ENCODE measurements at places on chromosomes 2 and 18.

GRCh38 chr18:36757081-36757480 lies 71.7 kb downstream of the TPGS2 start:
- peak; percentile 13 for DNase-seq

DNA sequence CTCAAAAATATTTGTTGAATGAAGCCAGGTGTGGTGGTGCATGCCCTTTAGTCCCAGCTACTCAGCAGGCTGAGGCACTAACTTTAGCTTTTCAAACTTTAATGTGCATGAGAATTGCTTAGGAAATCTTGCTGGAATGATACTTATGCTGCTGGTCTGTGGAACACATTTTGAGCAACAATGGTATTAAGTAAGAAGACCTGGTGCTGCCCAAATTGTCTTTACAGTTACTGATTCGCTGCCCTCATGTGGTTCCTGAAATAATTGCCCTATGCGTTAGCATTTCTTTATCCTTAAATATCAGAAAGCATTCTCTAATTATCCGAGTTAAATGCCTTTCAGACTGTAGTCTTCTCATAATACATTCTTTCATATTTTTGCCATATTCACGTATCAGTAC lies 76.0 kb upstream of the SESTD1 start:
- DNase-seq: no peak

GRCh38 chr2:48391616-48392015 lies 138.3 kb upstream of the STON1 start:
- DNase-seq: no peak

GRCh38 chr2:217698691-217699090 lies 304.1 kb downstream of the TNS1 start:
- no peak for DNase-seq

DNA sequence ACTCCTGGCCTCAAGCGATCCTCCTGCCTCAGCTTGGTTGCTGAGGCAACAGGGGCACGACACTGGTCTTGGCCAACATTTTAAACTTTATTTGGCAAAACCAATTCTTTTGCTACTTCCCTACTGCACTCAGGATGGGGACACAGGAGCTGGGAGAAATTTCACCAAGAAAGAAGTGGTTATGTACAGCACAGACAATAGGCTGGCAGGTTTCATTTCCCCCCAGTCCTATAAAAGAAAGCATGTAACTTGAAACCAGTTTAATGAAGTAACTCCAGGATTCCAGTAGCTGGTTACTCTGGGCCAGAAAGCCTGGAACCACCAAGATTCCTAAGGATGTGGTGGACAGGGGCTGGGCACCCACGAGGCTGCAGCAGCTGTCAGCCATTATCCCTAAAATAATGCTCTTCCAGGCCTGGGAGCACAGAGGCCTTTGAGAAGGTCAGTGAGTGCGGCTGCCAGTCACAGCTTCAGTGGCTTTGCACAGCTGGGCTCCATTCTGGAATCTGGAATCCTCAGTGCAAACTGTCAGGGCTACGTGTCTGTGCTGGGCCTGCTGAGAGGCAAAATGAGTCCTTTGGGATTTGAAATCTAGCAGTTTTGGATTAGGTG lies 142.3 kb upstream of the ITGA6 start:
- no peak for DNase-seq

DNA sequence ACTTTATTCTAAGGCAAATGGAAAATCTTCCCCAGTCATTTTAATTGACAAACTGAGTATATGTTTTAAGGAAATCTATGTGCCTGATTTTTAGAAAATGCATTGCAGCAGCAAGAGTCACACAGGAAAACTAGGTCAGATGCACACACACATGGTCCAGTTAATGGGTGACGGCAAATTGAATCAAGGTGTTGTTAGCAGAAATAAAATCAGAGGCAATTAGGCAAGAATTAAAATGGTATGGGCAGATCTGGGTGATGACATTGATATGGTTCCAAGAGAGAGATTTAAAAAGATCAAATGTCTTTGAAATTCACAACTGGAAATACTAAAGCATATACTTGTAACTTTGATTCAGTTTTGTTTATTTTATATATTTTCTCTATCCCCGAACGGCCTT lies 174.2 kb upstream of the CDH19 start:
- no peak for DNase-seq

DNA sequence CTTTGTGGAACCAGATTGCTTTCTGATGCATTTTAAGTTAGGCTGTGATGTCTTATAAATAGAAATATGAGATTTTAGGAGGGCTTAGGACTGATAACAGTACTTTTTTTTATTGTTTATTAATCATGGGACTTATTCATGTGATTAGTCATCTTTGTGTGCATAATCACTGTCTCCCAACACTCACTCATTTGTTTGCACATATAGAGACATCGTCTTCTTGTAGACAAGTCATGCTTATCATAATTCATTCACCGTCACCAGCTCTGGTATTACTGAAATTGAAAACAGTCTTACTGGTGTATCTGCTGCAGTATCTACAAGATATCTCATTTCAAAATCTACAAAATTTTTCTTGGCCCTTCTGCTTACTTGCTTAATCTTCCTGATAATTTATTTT lies 45.8 kb downstream of the WDR7 start:
- DNase-seq: no peak

GRCh38 chr2:180747728-180748127 lies 232.7 kb upstream of the UBE2E3 start:
- no peak for DNase-seq

DNA sequence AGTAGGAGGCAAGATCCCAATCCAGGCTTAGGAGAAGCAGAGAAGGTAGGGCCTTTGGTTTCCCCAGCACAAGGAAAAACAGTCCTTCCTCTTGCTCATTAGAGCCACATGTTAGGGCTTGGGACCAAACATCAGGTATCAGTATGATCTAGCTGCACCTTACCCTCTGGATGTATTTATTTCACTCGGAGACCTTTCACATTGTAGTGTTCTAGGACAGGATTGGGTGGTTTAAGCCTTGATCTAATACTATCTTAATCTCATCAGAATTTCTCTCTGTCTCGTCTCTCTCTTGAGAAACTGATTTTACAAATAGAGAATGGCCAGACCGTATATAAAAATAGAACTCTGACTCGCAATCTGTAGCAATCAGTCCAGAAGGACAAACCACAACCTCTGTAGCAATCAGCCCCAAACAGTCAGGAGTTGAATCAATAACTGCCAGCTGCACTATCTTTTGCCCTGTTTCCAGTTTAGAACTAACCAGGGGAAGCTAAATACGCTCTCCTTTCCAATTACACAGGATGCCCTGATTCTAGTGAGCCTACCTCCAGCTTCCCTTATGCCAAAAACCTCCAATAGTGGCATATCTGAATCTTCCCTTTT lies 207.1 kb downstream of the TDRD15 start:
- no peak for DNase-seq

- DNase-seq: no peak
Observed at GRCh38 chr2:163213661-163214081, 375.1 kb upstream of the KCNH7 start.

DNA sequence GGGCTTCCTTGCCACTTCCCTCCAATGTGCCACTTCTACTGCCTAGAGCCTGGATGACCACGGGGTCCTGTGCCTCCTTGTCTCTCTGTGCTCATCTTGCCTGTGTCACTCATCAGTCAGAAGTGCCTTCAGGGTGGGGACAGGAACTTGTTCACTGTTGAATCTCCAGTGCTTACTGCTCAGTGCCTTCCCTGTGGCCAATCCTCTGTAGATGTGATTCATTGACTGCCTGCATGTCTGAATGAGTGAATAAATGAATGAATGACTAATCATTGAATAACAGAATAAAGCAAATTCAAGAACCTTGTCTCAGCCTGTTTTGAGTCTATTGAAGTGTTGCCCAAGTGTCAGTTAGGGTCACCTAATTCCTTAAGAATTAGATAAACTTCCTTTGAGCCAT lies 42.3 kb upstream of the FAM136A start:
- no peak for DNase-seq

DNA sequence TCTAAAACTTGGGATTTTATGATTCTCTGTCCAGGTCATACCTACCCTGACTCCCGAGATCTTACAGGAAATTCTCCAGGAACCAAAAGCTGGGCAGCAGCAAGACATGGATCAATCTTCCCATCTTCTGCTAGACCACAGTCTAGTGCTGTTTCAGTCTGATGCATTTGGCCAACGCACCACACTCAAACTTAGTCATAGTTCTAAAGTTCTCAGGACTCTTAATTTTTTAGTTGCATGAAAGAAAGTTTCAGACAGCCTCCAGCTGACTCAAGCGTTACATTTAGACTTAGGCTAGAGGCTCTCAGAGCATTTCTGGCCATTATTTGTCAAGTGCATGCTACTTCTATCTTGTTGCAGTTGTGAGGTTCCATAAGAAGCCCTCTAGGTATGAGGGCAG lies 230.1 kb upstream of the CCDC150 start:
- no peak for DNase-seq

GRCh38 chr2:134304394-134305108 lies 50.7 kb downstream of the MGAT5 start:
- DNase-seq: no peak

GRCh38 chr18:64183665-64184064 lies 34.8 kb upstream of the LINC00305 start:
- DNase-seq: no peak

DNA sequence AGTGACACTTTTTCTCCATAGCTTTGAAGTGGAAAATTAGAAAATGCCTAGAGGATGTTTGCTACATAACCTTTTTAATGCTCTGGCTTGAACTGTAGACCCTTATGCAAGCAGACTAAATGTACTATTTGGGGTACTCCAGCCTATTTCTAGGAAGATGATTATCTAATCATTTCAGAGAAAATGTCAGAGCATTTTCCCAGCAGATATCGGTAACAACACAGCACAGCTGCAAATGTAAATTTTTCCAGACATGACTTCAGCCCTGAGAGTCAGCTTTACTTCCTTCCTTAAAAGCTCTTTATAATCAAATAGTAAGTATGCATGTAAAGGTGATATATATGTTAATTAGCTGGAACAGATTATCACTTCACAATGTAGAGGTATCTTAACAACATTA lies 1647.1 kb downstream of the SUCLG1 start:
- no peak for DNase-seq

- DNase-seq: no peak
Observed at GRCh38 chr18:55996717-55997116, 408.7 kb upstream of the TCF4 start.

GRCh38 chr18:73924836-73925235 lies 222.8 kb downstream of the FBXO15 start:
- no peak for DNase-seq
